ENCODE measurements at places on chromosomes 13 and 19. TPM values are rescaled to one million over a fixed set of nuclear protein-coding genes. Genes with fewer than 3 reads are reported as not detected.

DNA sequence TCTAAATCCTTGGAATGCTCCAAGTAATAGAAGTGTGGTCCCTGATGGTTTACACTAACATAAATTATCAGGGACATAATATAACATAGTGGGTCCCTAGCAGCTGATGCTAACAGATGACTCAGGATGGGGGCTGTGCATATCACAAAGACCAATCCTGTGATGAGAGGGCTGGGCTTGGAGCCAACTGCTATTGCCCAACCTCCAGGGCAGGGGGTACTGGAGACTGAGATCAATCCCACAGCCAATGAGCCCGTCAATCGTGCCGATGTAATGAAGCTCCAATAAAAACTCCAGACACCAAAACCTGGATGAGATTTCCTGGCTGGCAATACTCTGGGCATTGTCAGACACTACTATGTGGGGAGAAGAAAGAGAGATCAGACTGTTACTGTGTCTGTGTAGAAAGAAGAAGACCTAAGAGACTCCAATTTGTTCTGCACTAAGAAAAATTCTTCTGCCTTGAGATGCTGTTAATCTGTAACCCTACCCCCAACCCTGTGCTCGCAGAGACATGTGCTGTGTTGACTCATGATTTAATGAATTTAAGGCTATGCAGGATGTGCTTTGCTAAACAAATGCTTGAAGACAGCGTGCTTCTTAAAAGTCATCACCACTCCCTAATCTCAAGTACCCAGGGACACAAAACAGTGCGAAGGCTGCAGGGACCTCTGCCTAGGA, 33.4 kb downstream of the ABCC4 start:
- peak; percentile 17 for DNase-seq

DNA sequence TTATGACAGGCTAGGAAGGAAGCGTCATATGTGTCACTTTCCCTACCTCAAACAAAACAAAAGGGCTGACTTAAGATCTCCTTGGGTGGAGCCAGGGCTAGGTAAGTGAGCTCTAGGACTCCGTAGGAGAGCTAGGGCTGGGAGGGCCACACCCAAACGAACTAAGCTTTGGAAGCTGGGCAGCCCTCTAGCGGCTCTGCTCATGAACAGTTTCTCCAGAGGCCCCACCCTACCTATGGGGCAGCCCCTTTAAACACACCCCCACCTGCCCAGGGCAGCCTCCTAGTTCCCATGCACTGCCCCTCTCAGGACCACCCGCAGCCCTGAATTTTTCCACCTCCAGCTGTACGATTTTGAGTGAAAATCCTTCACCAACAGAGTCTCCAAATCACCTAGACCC, 3.5 kb downstream of the PEG3 start:
- DNase-seq: no peak

- DNase-seq: no peak
Measured at GRCh38 chr19:55312621-55313512, 12.3 kb downstream of the TMEM150B start.

GRCh38 chr13:101453784-101454201, 1.3 kb downstream of the ITGBL1 start:
- DNase-seq: no peak

DNA sequence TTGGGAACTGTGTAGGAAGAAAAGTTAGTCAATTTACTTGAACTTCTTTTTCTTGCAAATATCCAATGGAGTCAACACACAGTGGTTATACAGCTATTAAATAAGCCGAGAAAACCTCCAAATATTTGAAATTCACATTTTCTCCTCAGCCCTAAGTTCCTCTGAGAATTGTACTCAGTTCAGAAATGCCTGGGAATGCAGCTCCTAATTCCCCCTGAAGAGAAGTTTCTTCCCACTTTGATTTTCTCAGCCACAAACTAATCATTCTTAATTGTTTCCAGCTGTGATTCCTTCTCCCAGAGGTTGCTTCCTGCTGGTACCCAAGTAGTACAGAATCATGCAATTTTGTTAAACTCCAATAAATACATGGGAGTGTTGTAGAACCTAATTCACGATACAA, 246.1 kb upstream of the MIR17HG start:
- no peak for DNase-seq

DNA sequence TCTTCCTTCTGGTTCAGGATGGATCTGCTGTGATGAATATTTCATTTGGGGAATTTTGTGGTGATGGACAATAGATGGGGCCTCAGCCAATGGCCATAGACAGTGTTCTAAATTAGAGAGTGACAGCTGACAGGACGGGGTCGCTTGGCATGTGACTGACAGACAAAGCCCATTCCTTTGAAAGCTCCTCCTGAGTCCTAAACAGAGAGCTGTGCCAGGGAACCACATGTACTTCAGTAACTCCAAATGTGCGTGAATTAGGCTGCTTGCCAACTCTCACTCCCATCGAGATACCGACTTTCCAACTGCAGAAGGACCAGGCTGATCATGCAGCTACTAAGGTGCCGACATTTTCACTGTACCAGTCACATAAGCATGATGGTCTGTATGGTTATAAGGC, 187.7 kb downstream of the SHISA2 start:
- DNase-seq: no peak

- DNase-seq: no peak
Measured at GRCh38 chr19:31099515-31100205, 249.6 kb downstream of the TSHZ3 start.

DNA sequence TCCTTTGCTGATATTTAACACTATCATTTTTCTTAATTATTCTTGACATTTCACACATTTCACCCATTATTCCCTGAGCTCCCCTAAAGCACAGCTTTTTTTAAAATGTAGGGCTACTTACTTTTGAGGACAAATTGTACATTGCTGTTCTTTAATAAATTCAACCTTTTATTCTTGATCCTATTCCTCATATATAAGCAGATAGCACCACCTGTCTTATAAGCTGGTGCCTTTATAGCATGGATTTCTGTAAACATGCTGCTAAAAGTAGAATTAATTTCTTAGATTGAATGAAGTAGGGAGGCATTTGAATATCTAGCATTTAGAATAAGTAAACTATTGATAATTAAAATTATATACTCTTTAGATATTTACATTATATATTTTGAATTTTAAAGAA, 603.4 kb upstream of the PCDH9 start:
- DNase-seq: no peak

GRCh38 chr13:112522578-112522977, 65.4 kb downstream of the TUBGCP3 start:
- no peak for DNase-seq

DNA sequence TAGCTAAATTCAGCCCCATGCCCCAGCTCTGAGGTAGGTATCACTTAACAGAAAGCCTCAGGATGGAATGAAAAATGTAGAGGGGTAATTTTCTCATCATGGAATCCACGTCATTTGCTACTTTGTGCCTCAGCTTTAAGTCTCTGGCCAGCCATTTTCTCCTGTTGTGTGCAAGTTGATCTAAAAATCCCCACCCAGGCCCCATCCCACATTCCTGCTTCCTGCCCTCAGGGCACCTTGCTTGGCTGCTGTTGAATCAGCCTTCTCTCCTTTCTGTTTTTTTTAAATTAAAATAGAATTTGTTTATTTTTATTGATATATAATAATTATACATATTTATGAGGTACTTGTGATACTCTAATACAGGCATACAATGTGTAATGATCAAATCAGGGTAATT, 179.9 kb upstream of the TSHZ3 start:
- no peak for DNase-seq

DNA sequence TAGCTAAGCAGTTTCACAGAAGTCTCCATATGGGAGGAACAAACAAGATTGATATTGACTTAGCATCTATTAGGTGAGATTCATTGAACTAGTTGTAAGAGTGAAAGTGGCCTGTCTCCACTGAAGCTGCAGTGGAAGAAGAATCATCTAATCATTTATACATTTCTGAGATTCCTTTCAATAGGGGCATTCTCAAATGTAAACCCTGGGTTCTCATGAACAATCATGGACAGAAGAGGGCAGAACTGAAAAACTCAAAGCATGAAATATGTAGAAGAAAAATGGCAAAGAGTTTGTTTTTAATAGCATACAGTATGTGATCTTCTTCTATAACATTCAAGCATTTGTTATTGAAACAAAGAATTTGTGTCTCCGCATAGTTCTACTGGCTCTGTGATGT, 17.6 kb upstream of the POSTN start:
- DNase-seq: no peak

- peak; percentile 80 for DNase-seq
Measured at GRCh38 chr19:41324921-41325639, 15.1 kb downstream of the CCDC97 start.

- DNase-seq: no peak
Measured at GRCh38 chr19:32809254-32809653, 60.3 kb downstream of the SLC7A9 start.

- DNase-seq: no peak
Measured at GRCh38 chr19:3809881-3810707, 23.9 kb upstream of the MATK start.

GRCh38 chr13:24005755-24006281, 108.5 kb upstream of the C1QTNF9B start:
- no peak for DNase-seq

- no peak for DNase-seq
Measured at GRCh38 chr19:10752913-10753704, 35.2 kb downstream of the DNM2 start.

- DNase-seq: no peak
Measured at GRCh38 chr13:101739382-101740178, 287.1 kb downstream of the ITGBL1 start.

- DNase-seq: no peak
Measured at GRCh38 chr13:101258071-101258470, 158.2 kb downstream of the NALCN start.

DNA sequence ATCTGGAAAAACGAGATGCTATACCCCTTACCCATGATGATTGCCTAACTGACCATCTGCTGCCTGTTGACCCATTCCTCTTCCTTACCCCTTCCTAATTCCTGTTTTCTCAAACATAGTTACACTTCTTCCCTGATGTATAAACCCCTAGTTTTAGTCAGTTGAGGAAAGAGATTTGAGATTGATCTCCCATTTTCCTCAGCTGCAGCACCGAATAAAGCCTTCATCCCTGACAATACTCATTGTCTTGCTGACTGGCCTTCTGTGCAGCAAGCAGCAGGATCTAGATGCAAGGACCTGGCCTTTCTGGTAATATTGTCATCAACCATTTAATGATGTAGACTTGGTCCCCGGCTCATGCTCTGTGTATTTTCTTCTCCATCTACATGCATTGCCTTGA, 999 bp upstream of the ZNF264 start:
- no peak for DNase-seq

GRCh38 chr19:49968279-49968922, 7.4 kb upstream of the SIGLEC11 start:
- DNase-seq: no peak

DNA sequence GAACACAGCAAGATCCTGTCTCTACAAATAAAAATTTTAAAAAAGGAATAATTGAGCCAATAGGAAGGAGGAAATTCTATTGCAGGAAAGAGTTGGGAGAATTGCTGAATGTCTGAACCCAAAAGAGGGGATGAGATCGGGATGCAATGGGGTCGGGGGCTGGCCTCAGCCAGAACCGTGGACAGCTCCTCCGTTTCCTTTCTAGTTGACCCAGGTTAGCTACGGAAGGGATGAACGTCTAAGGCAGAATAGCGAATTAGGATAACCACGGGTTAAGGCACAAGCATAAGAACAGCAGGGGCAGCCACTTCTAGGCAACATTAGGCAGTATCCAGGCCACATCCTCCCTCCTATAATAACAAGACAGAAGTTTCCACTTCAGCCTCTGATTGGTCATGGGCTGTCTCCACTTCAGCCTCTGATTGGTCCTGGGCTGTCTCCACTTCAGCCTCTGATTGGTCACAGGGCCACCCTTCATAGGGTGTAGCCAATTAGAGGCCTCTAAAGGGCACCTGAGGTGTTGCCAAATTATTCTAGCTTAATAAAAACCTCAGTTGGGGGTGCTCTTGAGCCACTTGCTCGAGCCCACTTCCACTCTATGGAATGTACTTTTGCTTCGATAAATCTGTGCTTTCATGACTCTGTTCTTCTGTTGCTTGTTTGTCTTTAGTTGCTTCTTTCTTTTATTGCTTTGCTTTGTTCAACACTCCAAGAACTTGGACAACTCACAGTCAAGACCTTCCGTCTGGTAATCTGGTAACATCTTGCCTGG, 24.9 kb upstream of the TPM4 start:
- DNase-seq: no peak

DNA sequence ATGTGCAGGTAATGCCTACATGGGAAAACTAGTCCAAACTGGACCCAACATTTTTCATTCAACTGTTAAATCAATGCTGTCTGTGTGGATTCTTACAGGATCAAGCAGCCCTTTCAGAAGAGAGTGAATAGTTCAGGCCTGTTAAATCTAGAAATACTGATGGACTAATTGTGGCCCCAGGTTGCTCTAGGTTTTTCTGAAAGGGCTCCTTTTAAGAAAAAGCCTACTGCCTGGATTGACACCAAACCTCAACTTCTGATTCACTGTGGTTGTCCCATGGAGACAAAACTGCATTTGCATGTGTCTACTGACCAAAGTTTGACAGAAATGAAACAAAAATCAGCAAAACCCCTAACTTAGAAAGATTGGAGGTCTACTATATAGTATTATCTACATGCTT, 437.0 kb downstream of the KLF12 start:
- DNase-seq: no peak

DNA sequence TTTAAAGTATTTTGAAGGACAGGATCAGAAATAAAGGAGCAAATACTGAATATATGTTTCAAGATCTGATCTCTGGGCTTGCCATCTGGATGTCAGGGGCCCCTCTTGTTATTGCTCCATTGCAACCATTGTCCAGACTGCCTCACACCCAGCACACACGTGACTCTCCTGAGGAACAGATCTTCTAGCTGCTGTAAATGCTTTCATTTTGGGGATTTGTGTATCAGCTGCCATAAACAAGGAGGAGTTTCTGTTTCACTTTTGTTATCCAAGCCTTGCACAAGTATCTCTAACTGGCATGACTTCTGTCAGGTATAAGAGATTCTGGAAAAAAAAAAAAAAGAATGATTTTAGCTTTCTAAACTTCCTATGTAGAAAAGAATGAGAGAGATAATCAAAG, 1624.1 kb upstream of the PRR20A start:
- DNase-seq: no peak

DNA sequence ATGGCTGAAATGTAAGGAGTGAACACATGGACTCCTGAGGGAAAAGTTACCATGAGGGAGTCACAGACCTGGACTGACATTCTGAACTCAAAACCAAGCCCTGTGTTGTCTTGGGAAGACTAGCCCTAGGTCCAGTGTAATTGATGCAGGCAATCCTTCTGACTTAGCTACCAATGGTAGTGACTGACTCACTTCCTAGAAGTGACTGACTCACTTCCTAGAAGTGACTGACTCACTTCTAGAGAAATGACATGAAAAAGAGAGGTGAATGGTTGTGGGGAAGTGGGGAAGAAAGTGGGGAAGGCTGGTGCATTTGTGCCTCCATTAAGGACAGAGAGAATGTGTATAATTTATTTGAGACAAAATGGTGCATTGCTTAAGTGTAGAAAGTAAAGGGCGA, 49.9 kb downstream of the EDNRB start:
- DNase-seq: no peak

GRCh38 chr13:36919833-36920615, at the start of gene SMAD9:
Gene SMAD9, minus strand, starts transcription at chr13:36920238. Its CDS starts 40,549 bp downstream, at chr13:36879689.
- peak; percentile 80 for DNase-seq

Gene CFAP97D2
- not detected for total RNA-seq

Gene WTIP
- 5.9 TPM for total RNA-seq

Gene ANGPTL4
- total RNA-seq: 12.8 TPM

Gene ZNF556
- not detected for total RNA-seq

Gene CEACAM20
- 2.9 TPM for total RNA-seq

Gene DPY19L3
- total RNA-seq: 24.4 TPM

Gene KLC3
- 0.55 TPM for total RNA-seq

Gene PRSS57
- total RNA-seq: not detected

Measured in uterus (tissue), 4 donors.